ENCODE measurements at places on chromosomes 13 and 19. TPM values are rescaled to one million over a fixed set of nuclear protein-coding genes. Genes with fewer than 3 reads are reported as not detected.

EDNRB gene
- total RNA-seq: not detected

CDX2 gene
- not detected for total RNA-seq

HSPB6 gene
- not detected for total RNA-seq

CCDC8 gene
- total RNA-seq: not detected

PSG1 gene
- total RNA-seq: not detected
